ENCODE measurements at places on chromosomes 13 and 19.

GRCh38 chr19:15397782-15398181 is 18.2 kb upstream of the AKAP8 start:
- DNase-seq: no peak

DNA sequence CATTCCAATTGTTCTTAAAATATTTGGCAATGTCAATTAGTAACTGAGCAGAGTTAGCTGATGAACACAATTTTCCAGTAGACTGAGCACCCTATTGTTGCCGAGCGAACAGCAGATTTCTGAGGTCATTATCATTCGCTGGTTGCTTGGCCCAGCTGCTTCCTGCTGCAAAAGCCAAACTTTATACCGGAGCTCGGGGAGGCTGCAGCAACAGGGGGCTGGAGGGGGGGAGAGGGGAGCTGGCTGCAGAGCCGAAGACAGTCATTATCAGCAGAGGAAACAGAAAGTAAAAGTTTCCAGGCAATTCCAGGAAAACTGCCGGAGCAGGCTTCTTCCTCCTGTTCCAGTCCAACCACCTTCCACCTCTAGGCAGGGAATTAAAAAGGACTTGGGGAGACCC is 77.9 kb downstream of the ZNF536 start:
- no peak for DNase-seq

GRCh38 chr13:95246292-95247082 is 54.8 kb downstream of the ABCC4 start:
- DNase-seq: no peak

GRCh38 chr19:38276942-38277517 is 12.7 kb downstream of the SPINT2 start:
- no peak for DNase-seq

DNA sequence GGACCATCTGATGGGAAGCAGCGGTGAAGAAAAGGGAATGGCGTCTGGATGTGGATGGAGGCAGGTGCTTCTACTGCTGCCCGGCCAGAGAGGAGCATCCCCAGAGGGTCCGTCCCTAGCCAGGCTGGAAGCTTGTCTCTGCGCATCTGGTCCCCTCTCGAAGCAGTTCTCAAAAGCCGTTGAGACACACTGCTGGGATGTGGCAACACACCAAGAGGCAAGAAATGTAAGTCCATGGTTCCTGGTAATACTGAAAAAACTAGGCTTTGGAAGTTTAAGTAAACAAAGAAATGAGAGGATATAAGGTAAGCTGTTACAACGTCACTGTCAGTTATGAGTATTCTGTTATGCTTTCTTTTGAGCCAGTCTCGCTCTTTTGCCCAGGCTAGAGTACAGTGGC is 15.1 kb upstream of the FFAR2 start:
- no peak for DNase-seq

DNA sequence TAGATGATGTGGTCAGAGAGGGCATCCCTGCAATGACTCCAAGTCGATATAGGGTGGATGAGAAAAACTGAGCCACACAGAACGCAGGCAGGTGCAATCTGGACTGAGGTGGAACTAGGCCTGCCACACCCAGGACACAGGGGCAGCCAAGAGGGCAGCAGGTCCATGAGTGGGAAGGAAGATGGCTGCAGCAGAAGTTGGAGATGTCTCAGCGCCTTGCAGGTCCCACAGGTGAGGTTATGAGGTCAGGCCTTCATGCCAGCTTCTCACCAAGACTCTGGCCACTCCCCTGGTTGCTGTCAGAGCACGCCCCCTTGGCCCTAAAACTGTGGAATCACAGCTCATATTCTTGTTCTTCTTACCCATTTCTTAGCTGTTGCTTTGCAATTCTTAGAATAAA is 147.7 kb upstream of the VSTM2B start:
- peak; percentile 21 for DNase-seq

GRCh38 chr19:2135474-2136402 is 15.6 kb downstream of the AP3D1 start:
- DNase-seq: peak; percentile 63

GRCh38 chr19:49165111-49165750 is 7.6 kb downstream of the TRPM4 start:
- DNase-seq: no peak

- no peak for DNase-seq
These were observed 9.6 kb upstream of the DGKH start for GRCh38 chr13:42038661-42039456.

- DNase-seq: no peak
These were observed 15.9 kb upstream of the IZUMO2 start for GRCh38 chr19:50178859-50179537.

DNA sequence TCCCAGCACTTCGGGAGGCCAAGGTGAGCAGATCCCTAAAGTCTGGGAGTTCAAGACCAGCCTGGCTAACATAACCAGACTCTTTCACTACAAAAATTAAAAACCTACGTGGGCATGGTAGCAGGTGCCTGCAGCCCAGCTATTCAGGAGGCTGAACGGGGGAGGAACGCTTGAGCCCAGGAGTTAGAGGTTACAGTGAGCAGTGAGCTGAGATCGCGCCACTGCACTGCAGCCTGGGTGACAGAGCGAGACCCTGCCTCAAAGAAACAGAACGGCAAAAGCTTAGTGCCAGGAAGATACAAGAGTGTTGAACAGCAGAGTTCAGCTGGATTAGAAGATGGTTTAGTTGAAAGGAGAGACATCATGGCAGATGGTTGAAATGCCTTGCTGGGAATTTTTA is 24.1 kb upstream of the RNF113B start:
- no peak for DNase-seq

Data from left lobe of liver (tissue), 2 donors.